ENCODE measurements at places on chromosomes 1 and 21.

GRCh38 chr1:172283766-172284165, 136.7 kb upstream of the C1orf105 start:
- DNase-seq = no peak

DNA sequence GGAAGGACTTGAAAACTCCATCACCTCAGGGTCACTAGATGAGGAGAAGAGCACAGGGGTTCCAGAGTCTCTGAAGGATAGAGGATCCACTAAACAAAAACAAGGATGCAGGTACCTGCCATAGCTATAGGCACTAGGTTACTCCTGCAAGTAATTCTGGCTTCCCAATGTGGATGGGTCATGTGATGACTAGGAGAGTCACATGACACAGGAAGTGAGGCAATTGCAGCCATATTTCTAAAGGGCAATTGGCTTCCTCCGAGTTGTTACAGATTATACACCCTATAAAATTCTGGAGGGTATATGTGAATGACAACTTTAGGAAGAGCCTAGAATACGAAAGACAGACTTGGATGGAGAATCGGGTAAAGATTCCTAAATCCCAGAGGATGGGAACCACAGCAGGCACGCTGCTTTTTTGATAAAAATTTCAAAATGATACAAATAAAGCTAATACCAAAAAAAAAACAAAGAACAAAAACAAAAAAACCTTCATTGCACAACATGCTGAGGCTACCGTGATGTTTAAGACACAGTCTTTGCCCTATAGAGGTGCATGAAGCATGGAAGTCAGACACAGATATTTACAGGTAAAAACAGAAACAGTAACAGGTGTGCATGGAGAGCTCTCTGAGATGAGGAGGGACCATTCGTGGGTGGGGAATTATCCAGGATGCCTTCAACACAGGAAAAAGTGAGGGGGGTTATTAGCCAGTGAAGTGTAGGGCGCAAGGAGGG, 10.5 kb downstream of the MTX1 start:
- DNase-seq = no peak

GRCh38 chr1:100485855-100486258, 52.1 kb upstream of the GPR88 start:
- DNase-seq = no peak

DNA sequence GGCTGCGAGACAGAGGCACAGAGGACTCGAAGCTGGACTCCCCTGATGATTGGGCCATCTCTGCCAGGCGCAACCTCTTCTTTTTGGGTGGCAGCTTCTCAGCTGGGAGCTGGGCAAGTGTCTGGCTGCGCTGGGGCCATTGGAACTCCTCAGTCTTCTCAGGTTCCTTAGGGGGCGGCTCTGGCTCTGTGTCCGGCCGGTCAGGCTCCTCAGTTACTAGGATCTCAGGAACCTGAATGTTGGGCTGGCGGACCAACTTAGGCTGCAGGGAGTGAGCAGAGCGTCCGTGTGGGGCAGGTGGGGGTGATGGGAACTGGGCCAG, 97.5 kb upstream of the EDN2 start:
- no peak for DNase-seq

DNA sequence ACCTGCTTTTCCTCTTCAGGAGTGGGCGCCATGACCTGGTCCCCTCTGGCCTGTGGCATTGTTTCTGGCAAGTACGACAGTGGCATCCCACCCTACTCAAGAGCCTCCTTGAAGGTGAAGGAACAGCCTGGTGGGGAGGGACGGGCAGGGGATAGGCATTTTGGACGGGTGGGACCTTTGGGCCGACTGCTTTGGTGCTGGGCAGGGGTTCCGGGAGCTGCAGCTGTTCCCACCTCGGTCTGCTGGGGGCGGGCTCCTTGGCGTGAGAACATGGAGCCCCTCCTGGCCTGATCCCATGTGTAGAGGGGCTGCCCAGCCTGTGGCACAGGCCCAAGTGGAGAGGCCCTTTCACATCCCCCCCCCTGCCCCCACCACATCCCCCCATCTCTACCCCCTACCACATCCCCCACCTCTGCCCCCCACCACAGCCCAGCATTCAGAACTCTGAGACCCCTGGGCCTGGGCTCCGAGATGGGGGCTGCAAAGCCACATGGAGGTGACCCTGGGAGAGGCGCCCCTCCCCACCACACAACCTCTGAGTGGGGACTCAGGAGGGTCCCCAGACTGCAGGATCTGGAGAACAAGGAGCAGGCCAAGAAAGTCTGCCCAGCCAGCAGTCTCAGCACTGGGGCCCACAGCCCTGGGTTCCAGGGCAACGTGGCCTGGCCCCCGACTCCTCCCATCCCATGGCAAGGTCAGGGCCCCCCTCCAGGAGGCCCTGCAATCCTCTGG, 50.0 kb downstream of the KCNAB2 start:
- no peak for DNase-seq

- no peak for DNase-seq
Observed at GRCh38 chr1:228218513-228219244, 10.8 kb downstream of the OBSCN start.

Measured in activated T-cell treated with anti-CD3 and anti-CD28 coated beads for 4 hours (primary cell).